ENCODE measurements at places on chromosomes 16 and 17.

GRCh38 chr17:52106638-52107261, 51.8 kb downstream of the CA10 start:
- peak; percentile 31 for DNase-seq

GRCh38 chr16:76824221-76824620, 366.8 kb upstream of the MON1B start:
- DNase-seq = no peak

- DNase-seq = no peak
Observed at GRCh38 chr17:70073310-70073709, 1.7 kb upstream of the KCNJ16 start.

DNA sequence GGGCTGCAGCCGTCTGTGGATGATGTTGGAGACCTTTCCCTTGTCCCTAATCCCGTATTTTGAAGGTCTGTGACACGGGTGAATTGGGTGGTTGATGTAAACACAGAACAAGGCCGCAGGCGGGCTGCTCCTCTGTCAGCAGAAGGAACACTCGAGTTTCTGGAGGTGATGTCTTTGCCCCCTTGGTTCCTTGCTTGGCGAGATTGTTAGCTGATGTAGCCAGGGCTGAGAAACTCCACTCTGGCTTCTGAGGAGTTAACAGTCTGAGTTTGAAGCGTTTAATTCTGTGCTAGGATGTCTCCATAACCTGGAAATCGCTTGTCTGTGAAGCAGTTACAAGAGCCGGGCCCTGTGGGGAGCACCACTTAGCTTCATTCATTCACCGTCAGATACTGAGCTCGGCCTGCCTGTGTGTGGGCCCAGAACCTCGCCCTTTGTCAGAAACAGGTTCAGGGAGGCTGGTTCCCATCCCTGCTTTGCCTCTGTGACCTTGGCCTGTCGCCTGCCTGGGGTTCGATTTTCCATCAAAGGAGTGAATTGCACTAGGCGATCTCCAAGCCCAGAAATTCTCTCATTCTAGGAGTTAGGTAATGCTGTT, 1.3 kb downstream of the MAPK8IP3 start:
- no peak for DNase-seq

GRCh38 chr17:18950944-18951905, 740 bp upstream of the SLC5A10 start:
- no peak for DNase-seq

- no peak for DNase-seq
Observed at GRCh38 chr17:40558890-40559563, 6.2 kb downstream of the CCR7 start.

GRCh38 chr16:88035292-88035691, 84.1 kb downstream of the BANP start:
- DNase-seq = no peak

GRCh38 chr17:74177018-74177450, 26.4 kb upstream of the RPL38 start:
- DNase-seq = no peak

GRCh38 chr16:46673320-46674013, 15.5 kb downstream of the VPS35 start:
- DNase-seq = no peak

DNA sequence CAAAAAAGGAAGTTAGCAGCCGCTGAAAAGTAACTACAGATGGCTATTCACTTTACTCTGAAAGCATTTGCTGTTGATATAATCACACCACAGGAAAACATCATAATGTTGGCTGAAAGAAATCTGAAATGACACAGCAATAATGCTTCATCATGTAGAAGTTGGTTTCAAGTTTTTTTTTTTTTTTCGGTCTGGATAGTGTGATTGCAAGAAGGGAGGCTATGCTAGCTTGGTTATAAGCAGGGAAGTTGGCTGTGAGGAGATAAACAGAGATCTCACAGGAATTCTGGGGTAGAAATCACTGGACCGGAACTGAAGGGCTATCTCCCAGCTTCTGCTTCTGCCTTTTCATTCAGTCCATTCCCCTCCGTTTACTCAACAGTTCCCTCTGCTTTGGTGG, 57.9 kb downstream of the MYO1D start:
- no peak for DNase-seq

- no peak for DNase-seq
Observed at GRCh38 chr17:50168319-50168718, 2.5 kb downstream of the SGCA start.

GRCh38 chr16:2519711-2520080, 475 bp upstream of the AMDHD2 start:
- DNase-seq = no peak

GRCh38 chr17:76139801-76140660, 1.0 kb downstream of the FOXJ1 start:
- no peak for DNase-seq

DNA sequence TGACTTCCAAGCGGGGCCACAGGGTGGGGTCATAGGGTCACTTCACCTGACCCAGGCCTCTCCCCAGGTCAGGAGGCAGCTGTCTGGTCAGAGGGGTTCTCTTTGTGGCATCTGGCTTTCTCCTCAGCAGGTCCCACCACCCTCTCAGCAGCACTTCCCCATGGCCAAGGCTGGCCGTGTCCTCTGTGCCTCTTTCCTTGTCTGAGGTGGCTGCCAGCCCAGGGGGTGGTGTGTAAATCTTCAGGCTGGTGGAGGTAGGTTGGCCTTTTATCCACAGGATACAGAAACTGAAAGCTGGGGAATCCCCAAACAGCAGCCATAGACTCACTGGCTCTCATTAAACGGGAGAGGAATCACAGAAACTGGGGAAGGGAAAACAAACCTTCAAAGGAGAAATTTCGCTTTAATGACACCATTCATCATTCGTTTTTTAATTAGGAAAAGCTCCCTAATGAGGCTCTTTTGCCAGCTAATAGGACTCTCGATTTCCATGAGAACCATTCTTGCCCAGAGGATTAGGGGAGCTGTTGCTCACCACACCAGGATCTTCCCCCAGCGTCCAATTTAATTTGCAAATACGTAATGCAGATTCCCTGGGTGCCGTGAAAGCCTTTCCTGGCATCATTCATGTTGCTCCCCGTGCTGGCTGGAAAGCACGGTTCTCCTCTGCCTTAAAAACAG, 18.0 kb downstream of the C17orf75 start:
- no peak for DNase-seq

- no peak for DNase-seq
Observed at GRCh38 chr17:12402963-12403622, 262.6 kb upstream of the MYOCD start.

GRCh38 chr16:26992666-26993349, 73.9 kb upstream of the C16orf82 start:
- no peak for DNase-seq

Measured in D721Med (cell line).